ENCODE measurements at places on chromosomes 4 and X.
A peak's percentile ranks its signal among the peaks of the same experiment; 100 is the strongest.

DNA sequence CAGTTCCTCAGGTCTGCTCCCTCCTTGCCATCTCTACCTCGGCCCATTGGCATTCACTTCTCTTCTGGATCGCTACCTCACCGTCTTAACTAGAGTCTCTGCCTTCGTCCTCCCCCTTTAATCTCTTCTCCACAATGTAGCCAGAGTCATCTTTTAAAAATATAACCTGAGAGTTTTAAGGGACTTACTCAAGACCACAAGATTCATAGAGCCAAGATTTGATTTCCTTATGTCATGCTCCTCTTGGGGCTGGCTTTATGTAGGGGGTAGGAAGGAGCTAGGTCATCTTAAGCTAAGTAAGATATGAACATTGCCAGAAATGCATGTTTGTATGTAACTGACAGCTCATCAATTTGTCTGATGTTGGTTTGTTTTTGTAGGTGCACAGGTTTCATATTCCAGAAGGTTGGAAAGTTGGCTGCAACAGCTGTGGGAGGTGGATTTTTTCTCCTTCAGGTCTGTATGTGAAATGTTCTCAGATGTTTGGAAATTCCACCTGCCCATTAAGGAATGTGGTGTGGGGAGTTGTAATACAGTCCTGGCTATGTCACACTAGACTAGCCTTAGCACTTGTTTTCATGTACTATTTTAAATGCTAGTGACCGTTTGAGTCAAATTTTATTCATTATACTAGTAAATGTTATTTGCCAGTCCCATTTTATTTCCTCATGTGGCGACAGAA lies 19.6 kb downstream of the FUNDC2 start:
- no peak for DNase-seq
- H3K27me3 ChIP-seq: peaks cover 1% of the 10 kb centered on the region
- peaks cover 5% of the 10 kb centered on the region for H3K4me1 ChIP-seq
- H3K36me3 ChIP-seq: peaks cover 8% of the 10 kb centered on the region

GRCh38 chr4:150209140-150209829 lies 131.0 kb downstream of the DCLK2 start:
- H3K27me3 ChIP-seq: peaks cover 9% of the 10 kb centered on the region
- H3K36me3 ChIP-seq: no peaks in the 10 kb centered on the region
- H3K4me3 ChIP-seq: no peak overlapping the region
- H3K4me1 ChIP-seq: no peaks in the 10 kb centered on the region
- no peak for DNase-seq

DNA sequence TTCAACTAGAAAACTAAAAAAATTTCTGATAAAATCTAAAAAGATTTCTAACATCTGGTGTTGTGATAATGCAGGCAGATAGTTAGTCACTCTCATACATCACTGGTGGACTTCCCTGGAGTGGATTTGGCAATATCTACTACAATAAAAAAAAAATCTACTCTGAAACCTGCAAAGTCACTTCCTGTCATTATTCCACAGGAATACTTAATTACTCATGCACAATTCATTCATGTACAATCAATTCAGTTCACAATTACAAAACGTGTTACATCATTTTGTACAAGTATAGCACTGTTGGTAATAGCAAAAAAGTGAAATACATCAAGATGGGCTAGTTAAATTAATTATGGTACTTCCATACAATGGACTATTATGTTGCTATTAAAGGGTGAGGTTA lies 16.5 kb upstream of the RHOH start:
- H3K27me3 ChIP-seq: peaks cover 8% of the 10 kb centered on the region
- no peak overlapping the region for H3K27ac ChIP-seq

DNA sequence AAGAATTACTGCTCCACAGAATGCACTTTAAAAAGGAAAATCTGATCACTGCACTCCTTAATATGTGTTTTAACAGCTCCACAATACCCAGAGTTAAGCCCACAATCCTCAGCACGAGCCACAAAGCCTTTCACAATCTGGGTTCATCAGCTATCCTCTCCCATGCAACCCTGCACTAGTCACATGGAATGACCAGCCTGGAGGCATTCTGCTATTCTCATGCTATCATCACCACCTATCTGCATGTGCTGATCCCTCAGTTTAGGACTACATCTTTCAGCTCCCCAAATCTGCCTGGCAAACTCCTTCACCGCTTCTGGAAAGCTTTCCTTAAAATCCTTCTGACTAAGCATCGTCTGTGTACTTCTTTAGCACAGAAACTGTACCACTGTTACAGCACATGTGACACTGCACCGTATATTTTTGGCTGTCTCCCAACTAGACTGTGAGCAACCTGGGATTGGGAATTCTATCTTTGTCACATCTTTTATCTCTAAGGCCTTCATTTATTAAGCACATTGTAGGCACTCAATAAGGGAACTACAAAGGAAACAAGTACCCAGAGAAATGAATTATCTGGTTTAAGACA lies 18.3 kb upstream of the EIF1AX start:
- H3K27me3 ChIP-seq: no peaks in the 10 kb centered on the region
- H3K36me3 ChIP-seq: peaks cover 37% of the 10 kb centered on the region

- peaks cover 2% of the 10 kb centered on the region for H3K27me3 ChIP-seq
- H3K36me3 ChIP-seq: peaks cover 3% of the 10 kb centered on the region
- peaks cover 41% of the 10 kb centered on the region for H3K4me1 ChIP-seq
- no peak for DNase-seq
- peak overlapping the region; percentile 82 for H3K27ac ChIP-seq
- H3K4me3 ChIP-seq: no peak overlapping the region
These were observed 127.8 kb upstream of the TBL1X start for GRCh38 chrX:9337046-9337445.

- H3K4me3 ChIP-seq: no peak overlapping the region
- no peaks in the 10 kb centered on the region for H3K36me3 ChIP-seq
- H3K27me3 ChIP-seq: no peaks in the 10 kb centered on the region
- DNase-seq: no peak
- H3K27ac ChIP-seq: no peak overlapping the region
- H3K4me1 ChIP-seq: no peaks in the 10 kb centered on the region
These were observed 1333.9 kb upstream of the TENM3 start for GRCh38 chr4:180909279-180909678.

GRCh38 chr4:100952590-100952989 lies 394.7 kb downstream of the PPP3CA start:
- no peak for DNase-seq
- H3K27me3 ChIP-seq: peaks cover 21% of the 10 kb centered on the region
- no peaks in the 10 kb centered on the region for H3K4me1 ChIP-seq
- H3K27ac ChIP-seq: no peak overlapping the region
- no peaks in the 10 kb centered on the region for H3K36me3 ChIP-seq

- H3K4me3 ChIP-seq: peak overlapping the region; percentile 97
- no peaks in the 10 kb centered on the region for H3K27me3 ChIP-seq
- no peak for DNase-seq
- peaks cover 50% of the 10 kb centered on the region for H3K4me1 ChIP-seq
- peak overlapping the region; percentile 58 for H3K27ac ChIP-seq
These were observed 1.8 kb downstream of the KDM5C start for GRCh38 chrX:53223068-53223693.
